Germinal center (tissue), 1 donor: ENCODE measurements at places on chromosomes 3 and 15.

DNA sequence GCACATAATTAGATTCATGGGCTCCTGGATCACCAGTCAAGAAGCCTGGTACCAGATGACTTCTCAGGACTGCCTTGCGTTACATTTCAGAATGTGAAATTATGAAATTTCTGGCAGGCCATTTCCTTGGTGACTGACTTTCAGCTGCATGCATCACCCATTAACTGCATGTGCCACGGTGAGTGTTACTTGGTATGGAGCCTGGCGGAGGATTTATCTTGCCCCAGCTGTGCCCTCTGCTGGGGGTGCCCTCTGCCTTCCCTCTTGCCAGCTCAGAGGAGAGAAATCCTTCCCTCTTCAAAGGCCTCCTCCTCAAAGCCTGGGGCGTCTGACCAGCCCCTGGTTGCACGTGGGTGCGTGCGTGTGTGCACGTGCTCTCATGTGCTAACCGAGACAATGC is 57.7 kb upstream of the CTSH start:
- DNase-seq: no peak

DNA sequence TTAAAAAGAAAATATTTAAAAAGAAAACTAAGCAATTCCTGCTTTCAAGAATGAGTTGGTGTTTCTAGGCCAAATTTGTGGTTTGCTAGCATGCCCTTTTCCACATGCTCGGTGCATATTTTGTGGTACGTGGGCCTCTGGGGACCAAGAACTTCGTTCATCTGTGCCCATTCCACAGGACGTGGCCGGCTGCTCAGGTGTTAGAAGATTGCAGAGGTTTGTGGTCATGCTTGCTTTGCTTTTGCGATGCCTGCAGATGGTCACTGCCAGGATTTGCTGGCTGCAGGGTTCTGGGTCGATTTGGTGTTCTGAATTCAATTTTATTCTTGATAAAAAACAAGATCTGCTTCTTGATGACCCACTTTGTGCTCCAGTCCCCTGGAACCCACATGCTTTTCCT is 7.5 kb downstream of the PSTPIP1 start:
- DNase-seq: peak; percentile 41

- no peak for DNase-seq
These were observed 36.8 kb downstream of the TMEM40 start for GRCh38 chr3:12722226-12722625.

DNA sequence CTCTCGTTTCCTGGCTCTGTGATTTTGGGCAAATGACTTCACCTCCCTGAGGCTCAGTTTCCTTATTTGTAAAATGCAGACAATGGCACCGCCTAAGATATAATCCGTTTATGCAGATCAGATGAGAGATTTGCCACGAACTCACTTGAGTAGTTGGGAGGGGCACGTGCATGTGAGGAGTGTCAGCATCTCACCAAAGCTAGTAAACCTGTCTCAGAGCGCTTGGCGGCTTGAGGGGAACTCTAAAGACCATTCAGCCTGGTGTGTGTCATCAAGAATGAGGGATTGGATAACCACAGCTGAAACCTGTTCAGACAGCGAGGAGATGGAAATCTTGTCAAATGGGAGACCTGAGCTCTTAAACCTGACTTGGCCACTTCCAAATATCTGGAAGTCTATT is 48.7 kb downstream of the BDH1 start:
- DNase-seq: no peak

DNA sequence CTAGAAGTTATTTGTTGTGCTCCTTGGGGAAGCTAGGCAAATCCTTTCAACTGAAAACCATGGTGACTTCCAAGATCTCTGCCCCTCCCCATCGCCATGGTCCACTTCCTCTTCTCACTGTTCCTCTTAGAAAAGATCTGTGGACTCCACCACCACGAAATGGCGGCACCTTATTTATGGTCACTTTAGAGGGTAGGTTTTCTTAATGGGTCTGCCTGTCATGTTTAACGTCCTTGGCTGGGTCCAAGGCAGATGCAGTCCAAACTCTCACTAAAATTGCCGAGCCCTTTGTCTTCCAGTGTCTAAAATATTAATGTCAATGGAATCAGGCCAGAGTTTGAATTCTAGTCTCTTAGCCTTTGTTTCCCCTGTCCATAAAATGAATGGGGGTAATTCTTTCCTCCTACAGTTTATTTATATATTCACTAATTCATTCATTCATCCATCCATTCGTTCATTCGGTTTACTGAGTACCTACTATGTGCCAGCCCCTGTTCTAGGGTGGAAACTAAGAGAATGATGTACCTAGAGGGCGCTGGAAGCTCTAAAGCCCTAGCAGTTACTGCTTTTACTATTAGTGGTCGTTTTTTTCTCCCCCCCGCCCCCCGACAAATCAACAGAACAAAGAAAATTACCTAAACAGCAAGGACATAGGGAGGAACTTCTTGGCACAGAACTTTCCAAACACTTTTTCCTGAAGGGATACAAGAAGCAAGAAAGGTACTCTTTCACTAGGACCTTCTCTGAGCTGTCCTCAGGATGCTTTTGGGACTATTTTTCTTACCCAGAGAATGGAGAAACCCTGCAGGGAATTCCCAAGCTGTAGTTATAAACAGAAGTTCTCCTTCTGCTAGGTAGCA is 657 bp downstream of the PATL2 start:
- DNase-seq: peak; percentile 59

- no peak for DNase-seq
These were observed 235.3 kb downstream of the KCNMB2 start for GRCh38 chr3:178771511-178771910.

GRCh38 chr15:50365971-50366370 is 11.0 kb upstream of the GABPB1 start:
- no peak for DNase-seq

- DNase-seq: no peak
These were observed 153.4 kb downstream of the ERC2 start for GRCh38 chr3:56314842-56315241.

- DNase-seq: no peak
These were observed 71.2 kb downstream of the CYP19A1 start for GRCh38 chr15:51267051-51267702.

DNA sequence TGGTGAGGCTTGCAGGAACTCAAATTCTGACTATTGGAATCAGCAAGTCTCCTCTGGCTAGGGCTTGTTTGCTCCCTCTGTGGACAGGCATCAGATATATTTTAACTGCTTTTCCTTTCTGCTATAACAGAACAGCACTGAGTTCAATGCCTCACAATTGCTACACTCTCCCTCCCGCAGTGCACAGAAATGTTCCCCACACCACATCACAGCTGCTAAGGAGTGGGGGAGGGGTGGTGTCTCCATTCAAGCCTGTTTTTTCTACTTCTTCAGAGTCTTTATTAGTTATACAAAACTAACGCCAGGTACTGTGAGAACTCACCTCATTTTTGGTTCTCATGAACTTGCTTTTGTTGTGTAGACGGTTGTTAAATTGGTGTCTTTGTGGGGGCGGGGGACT is 68.5 kb downstream of the BCHE start:
- no peak for DNase-seq

DNA sequence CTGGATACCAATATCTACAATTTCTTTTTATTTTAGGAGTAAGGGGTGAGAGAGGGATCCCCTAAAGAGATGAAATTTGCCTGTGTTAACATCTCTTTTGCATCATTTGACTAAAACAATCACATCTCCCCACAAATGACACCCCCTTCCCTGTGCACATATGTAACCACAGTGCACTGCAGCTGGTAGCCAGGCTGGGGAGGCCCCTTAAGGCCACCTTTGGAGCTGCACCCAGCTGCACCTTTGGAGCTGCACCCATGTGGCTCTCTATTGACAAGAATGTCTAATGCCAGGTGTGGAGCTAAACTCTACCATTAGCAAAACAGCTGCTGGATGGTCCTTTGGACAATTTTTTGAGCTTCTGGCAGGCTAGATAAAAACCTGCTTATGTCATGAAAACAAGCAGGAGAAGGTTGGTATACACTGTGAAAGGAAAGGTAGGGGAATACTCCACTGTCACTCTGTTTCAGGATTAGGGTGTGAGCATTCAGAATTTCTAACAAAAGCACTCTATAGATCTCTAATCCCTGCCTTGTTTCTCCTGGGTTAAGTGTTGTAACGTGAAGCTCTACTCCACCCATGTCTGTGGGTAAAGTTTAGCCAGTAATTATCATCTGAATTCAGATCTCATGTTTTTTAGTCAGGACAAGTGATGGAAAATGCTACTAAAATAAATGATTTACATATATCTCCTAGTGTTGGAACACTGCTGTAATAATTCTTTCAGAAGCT is 52.1 kb downstream of the TFG start:
- DNase-seq: peak; percentile 19

DNA sequence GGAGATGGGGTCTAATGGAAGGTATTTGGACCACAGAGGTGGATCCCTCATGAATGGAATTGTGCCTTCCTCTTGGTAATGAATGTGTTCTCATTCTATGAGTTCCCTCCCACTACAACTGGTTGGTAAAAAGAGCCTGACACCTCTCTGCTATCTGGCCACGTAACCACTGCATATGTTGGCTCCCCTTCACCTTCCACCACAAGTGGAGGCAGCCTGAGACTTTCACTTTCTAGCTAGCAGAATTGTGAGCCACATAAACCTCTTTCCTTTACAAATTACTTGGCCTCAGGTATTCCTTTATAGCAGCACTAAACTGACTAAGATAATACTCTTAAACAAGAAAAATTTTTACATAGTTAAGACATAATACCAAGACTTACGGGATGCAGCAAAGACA is 155.3 kb downstream of the NR1I2 start:
- no peak for DNase-seq

GRCh38 chr3:64533617-64534317 is 154.0 kb downstream of the ADAMTS9 start:
- DNase-seq: peak; percentile 54

GRCh38 chr15:49134683-49135341 is 20.6 kb downstream of the COPS2 start:
- DNase-seq: no peak

DNA sequence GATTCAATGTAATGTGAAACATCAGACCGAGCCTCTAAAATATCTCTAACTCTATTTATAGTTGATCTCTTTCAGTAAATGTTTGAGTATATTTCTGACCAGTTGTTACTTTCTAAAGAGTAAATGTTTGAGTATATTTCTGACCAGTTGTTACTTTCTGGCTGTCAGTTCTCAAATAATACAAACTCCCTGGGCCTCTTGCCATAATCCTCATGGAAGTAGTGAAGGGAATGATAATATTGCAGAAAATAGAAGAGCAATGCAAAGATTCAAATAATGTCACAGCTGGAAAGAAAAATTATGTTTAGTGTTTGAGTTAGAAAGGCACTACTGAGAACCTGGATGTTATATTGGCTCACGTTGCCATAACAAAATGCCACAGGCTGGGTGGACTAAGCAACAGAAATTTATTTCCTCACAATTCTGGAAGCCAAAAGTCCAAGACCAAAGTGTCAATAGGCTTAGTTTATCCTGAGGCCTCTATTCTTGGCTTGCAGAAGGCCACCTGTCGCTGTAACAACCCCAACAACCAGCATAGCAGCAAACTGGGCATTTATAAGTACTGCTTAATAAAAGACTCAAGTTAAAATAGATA is 470.6 kb upstream of the BCHE start:
- DNase-seq: no peak

- DNase-seq: no peak
These were observed 31.6 kb downstream of the ANP32A start for GRCh38 chr15:68789091-68789490.

DNA sequence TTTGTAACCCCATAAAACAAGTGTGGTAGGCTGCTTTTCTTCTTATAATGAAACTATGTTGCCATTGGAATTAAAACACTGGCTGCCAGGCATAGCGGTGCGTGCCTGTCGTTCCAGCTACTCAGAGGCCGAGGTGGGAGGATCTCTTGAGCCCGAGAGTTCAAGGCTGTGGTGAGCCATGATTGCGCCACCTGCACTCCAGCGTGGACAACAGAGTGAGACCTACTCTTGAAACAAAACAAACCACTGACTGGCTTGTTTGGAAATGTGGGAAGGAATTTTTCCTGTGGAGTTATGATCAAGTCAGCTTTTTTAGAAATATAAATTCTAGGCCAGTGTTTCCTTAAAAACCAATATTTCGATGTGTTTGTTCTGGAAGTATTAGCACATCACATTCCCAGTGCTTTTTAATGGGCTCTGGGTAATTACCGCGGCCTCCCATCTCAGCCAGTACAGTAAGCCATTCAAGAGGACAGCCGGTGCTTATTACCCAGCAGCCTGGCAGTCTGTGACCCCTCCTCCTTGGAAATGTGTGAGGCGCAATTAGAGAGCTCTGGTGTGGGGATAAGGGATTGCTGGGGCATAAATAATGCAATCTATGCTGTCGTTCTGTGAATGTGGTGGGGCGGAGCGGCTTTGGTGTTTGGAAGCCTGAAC is 58.3 kb upstream of the TRAK1 start:
- no peak for DNase-seq

DNA sequence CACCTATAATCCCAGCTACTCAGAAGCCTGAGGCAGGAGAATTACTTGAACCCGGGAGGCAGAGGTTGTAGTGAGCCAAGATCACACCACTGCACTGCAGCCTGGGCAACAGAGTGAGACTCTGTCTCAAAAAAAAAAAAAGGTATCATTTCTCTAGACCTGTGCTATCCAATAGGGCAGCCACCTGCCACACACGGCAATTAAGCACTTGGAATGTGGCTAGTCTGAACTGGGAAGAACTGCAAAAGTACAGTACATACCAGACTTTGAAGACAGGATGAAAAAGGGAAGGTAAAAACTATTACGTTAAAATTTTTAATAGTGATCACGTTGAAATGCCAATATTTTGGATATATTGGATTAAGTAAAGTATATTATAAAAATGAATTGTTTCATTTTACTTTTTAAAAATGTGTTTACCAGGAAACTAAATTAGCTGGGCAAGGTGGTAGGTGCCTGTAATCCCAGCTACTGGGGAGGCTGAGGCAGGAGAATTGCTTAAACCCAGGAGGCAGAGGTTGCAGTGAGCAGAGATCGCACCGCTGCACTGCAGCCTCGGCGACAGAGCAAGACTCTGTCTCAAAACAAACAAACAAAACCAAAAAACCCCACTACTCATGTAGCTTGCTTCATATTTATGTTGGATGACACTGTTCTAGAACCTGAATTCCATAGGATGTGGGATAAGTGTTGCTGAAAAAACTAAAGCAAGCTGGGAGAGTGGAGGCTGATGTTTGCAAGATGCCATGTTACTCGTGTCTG is 2.3 kb downstream of the CYP8B1 start:
- no peak for DNase-seq

GRCh38 chr15:91897585-91898372 is 44.3 kb downstream of the SLCO3A1 start:
- no peak for DNase-seq

- no peak for DNase-seq
These were observed 120.0 kb downstream of the ATP1B3 start for GRCh38 chr3:141996437-141996836.

GRCh38 chr3:71316066-71316777 is 267.3 kb downstream of the FOXP1 start:
- DNase-seq: no peak

- no peak for DNase-seq
These were observed 23.8 kb downstream of the CYFIP1 start for GRCh38 chr15:22956257-22956977.
